ENCODE measurements at places on chromosomes 11 and 22.

- no peak for DNase-seq
Observed at GRCh38 chr11:67010296-67010905, 12.5 kb upstream of the SYT12 start.

DNA sequence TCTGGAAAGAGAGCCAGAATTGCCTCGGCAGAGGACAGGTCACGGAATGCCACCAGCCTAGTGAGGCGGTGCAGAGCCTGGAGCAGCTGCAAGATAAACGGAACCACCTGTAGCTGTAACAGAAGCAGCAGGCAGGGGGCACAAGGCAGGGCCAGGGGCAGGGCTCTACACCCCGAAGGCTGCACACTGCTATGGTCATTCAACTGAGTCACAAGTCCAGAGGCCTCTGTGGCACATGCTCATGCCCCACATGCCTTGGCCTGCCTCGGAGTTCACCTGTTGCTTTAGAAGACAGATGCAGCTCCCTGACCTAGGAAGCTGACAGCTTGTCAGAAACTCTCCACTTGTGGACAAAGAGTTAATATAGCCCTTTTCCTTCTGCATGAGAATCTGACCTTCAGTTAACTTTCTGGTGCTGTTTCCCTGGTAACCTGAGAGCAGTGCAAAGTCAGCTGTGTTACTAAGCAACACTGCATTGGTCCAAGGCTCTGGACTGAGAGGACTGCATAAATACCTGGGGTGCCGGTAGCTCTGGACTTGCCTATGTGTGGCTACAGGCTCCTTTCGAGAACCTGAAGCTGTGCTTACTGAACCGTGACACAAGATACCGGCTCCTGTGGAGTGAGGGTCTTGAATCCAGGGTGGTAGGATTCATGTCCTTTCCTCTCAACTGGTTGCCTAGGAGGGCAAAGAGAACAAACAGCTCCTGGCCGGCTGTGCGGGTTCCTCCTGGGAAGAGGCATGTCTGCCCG, 10.5 kb downstream of the COMMD9 start:
- no peak for DNase-seq

- no peak for DNase-seq
Observed at GRCh38 chr11:76188873-76189272, 17.4 kb downstream of the WNT11 start.

DNA sequence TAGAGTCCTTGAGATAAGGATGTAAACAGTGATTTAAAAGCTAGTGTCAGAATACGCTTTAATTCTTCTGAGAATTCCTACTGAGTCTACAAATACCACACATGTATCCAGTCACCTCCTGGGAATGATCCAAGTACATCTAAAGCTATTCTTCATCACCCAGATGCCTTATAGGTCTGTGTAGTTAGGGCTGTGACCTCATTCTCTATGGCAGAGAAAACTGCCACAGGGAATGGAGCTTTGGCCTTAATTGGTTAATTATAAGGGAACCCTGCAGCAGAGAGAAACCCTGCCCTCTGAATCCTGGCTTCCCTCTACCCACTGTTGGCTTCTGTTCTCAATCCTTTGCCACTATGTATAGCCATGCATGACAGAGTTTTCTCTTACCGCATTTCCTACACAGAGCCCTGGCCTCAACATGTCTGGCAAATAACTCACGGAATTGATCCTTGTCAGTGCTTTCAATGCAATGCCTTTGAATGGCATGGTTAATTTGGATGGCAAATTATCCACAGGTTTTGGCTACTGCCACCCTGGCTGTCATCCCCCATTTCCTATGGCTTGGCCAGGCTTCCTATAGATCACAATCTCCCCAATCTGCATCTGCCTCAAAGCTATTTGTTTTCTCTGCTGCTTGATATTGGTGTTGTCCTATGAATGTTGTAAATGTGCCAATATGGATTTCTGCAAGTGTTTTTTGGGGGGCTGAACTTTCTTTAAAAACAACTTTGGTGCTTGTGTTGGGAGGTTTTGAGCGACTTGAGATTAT, 2.9 kb downstream of the DIXDC1 start:
- DNase-seq: no peak

DNA sequence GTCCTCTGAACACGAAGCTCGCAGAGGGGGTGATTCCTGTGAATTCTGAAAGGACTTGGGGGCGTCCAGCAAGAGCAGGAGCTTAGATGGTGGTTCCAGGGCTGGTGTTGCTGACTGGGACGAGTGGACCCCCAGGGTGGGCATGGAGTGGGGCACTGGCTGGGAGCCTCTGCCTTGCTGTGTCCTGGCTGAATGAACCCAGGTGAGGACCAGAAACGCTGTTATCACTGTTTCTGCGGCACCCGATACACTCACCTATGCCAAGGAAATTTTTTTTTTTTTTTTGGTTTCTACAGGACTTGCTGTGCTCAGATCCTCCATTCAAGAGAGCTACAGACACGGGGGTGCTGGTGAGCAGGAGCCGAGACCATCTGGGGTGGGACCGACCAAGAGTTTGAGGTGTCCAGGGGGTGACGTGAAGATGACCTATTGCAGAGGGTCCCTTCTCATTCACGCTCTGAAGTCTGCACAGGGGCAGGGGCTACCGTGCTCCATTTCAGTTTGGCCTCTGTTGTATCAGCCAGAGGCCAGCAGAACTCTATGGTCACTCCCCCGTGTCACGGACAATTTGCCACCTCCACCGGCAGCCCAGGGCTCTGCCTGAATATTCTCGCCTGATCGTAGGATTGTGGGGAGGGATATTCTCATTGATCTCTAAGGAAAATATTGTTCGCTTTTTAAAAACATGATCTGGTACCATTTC, 3.6 kb downstream of the SMIM38 start:
- DNase-seq: no peak

DNA sequence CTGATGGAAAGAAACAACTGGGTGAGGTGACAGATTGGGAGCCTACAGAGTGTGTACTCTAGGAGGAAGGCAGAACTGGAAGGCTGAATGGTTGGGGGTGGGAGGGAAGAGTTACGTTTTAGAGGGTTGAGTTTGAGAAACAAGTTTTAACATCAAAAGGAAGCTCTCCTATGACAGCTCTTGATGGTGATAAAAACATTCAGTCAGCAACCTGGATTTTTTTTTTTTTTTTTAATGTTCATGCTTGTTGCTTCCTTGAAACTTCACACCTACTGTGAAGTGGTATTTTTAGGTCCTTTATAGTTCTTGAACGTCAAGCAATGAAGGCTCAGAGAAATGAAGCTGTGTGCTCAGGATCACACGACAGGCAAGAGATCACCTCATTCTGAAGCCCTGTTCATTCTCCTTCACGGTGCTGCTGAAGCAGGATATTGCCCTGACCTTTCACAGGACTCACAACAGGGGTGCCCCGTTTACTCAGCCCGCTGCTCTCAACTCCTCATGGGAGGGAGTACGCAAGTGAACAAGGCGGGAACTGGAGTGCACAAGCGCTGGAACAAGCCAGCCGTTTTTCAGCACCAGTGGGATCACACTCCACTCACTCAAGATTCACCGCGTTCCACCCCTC, 1.6 kb upstream of the TMEM109 start:
- DNase-seq: no peak

- DNase-seq: no peak
Observed at GRCh38 chr11:130308059-130308458, 6.7 kb downstream of the ZBTB44 start.

- no peak for DNase-seq
Observed at GRCh38 chr22:31538815-31539214, 42.5 kb downstream of the SFI1 start.

DNA sequence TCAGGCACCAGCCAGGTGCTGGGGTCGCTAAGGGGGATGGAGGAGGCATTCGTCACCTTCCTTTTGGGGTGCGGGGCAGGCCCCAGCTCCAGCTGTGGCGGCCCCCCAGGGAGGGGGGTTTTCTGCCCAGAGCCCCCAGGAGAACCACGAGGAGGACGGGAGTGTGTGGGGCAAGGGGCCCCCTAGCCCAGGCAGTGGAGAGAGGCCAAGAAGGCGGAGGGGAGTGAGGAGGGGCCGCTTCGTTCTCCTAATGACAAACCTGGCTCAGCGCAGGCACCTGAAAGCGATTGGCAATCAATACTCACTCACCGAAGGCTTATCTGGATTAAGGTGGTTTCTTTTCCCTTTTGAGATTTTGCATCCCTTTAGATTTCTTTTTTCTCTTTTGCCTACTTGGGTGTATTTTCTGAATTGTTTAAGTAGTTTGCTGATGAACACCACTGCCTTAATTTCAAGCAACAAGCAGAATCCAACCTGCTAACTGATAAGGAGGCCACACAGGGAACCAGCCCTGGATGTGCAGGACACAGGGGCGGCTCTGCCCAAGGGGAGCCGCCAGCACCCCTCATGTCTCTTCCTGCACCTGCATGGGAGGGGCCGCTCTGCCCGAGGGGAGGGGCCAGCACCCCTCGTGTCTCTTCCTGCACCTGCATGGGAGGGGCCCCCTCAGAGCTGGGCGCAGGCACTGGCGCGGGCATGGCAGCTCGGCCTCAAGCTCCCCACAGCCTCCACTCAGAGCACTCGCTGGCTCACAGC, 122.3 kb downstream of the BRD1 start:
- DNase-seq: no peak

- no peak for DNase-seq
Observed at GRCh38 chr11:115872416-115872815, 368.2 kb upstream of the CADM1 start.

DNA sequence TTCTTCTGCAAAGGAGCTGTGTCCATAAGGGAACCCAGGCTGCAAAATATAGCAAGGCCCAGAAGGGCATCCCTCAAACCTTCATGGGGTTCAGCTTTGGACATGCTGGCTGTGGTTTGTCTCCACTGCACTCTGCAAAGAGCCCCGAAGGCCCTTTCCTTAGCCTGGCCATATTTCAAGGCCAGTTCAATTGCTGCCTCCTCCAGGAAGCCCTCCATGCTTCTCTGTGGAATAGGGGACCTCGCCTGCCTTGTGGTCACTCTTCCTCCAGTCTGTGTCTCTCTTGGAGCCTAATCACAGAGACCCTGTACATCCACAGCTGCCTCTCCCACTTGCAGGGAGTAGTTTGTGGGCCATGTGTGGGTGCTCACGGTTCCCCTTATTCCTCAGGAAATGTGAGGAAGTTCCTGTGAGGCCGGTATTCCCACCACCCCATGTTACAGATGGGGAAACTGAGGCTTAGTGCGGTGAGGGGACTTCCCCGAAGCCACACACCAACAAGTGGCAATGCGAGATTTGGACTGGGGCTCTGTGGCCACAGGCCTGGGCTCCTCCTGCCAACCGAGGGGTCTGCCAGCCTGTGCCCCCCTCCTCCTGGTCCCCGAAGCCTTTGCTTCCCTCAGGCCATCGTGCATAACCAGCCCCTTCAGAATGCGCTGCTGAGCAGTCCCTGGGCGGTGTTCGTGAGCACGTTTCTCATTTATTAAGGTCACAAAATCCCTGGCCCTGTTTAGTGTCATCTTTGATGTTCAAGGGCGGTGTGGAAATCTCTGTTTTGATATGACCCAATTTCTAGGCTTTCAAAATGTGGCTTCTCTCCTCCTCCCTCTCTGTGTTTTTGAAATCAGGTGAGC, 65.8 kb downstream of the PARVB start:
- DNase-seq: no peak

- no peak for DNase-seq
Observed at GRCh38 chr22:45945621-45946106, 31.3 kb downstream of the WNT7B start.

- DNase-seq: no peak
Observed at GRCh38 chr11:54832676-54833075, 126.0 kb downstream of the OR4A5 start.

DNA sequence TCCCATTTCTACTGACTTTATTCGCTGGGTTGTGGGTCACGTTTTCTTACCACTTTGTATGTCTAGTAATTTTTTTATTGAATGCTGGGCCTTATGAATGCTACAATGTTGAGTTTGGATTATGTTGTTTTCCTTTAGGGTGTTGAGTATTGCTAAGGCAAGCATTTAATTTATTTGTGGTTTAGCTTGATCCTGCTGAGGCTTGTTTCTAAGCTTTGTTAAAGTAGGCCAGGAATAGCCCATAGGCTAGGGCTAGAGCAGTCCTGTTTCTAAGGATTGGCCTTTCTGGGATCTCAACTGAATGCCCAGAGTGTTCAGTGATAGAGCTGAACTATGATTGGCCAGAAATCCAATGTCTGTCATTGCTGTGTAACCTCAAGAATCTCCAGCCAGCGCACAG, 56.1 kb upstream of the LDLRAD3 start:
- no peak for DNase-seq

DNA sequence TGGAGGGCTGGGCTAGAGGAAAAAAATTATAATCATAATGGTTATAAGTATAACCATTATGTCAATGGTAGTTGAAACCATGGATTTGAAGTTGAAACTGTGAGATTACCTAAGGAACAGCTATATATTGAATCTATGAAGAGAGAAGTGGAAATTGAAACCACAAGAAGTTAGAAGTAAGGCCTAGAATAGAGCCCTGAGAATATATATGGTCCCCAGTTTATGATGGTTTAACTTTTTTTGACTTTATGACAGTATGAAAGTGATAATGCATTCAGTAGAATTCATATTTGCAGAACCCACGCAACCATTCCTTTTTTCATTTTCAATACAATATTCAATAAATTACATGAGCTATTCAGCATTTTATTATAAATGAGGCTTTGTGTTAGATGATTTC, 15.0 kb downstream of the AASDHPPT start:
- DNase-seq: no peak

DNA sequence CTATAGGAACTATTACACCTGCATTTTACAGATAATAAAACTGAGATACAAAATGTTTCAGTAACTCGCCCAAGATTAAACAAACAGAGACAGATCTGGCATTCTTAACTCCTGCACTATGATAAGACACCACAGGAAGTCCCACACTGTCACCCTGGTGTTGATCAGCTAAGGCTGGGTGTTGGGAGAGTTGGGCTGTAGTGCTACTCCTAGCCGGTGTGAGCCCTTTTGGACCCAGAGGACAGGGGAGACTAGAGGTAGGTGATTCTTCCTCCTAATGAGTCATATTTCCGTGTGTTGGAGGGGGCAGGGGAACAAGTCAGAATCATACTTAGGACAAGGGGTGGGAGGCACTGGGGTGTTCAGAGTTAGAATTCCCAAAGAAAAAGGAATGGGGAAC, 353.2 kb upstream of the TENM4 start:
- no peak for DNase-seq

GRCh38 chr11:10051868-10052586, 242.0 kb downstream of the SBF2 start:
- no peak for DNase-seq
